ENCODE measurements at places on chromosomes 4 and X.

DNA sequence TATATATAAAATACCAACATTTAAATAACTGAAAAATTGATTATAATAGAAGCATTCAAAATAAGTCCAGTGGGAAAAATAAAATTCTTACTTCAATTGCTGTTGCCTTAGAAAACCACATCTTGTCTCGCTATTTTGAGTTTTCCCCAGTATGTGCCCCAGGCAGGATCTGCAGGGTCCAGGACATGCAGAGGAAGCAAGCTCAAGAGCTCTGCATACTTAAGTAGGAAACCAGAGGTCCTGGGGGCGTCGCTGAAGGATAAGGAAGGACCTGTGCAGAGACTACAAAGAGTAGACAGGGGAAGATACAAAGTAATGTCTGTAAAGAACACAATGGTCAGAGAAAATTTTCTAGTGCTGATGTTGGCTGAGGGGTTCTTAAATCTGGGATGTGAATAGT, 310.5 kb upstream of the EMCN start:
- no peak for DNase-seq

- no peak for DNase-seq
These were observed 165.3 kb upstream of the BCOR start for GRCh38 chrX:40263014-40263560.

DNA sequence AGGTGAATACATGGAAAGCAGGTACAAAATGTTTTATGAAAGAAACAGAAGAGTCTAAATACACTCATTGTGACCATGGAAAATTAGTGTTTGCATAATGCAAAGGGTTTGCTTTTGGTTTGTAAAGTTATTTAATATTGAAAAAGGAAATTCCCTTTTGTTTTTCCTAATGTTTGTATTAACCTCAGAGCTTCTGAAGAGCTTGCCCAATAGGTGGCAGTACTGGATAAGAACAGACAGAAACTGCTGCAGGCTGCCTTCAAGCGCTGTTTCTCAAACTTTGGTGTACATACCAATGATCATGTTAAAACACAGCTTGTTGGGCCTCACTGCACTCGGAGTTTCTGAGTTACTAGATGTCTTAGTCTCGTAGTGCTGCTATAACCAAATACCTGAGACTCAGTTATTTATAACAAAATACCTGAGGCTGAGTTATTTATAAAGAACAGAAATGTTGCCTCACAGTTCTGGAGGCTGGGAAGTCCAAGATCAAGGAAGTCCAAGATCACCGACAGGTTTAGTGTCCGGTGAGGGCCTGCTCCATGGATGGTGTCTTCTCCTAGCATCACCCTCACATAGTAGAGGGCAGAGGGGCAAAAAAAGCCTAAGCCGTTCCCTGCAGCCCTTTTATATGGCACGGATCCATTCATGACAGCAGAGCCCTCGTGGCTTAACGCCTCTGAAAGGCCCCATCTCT, 54.2 kb downstream of the SUPT20HL2 start:
- peak; percentile 12 for DNase-seq

DNA sequence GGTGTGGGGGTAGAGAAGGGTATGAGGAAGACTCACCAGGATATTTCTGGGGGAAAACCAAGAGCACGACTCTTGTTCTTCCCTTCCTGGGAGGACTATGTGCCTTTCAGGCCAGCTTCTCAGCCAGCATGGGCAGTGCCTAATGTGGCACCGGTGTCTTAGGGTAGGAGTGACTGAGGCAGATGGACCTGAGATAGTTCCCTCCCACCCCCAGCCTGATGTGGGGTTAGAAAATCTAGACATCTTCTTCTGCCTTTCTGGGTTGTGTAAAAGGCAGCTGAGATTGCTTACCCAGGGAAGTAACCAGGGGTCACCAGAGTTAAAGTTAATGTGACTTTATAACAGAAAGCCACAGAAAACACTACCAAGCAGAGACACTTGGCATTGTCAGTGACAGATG, 127.3 kb downstream of the TMA16 start:
- no peak for DNase-seq

- DNase-seq, result no peak
These were observed 21.8 kb upstream of the PIN4 start for GRCh38 chrX:72159769-72160168.

GRCh38 chr4:44928785-44929184, 202.4 kb upstream of the GNPDA2 start:
- DNase-seq, result no peak

DNA sequence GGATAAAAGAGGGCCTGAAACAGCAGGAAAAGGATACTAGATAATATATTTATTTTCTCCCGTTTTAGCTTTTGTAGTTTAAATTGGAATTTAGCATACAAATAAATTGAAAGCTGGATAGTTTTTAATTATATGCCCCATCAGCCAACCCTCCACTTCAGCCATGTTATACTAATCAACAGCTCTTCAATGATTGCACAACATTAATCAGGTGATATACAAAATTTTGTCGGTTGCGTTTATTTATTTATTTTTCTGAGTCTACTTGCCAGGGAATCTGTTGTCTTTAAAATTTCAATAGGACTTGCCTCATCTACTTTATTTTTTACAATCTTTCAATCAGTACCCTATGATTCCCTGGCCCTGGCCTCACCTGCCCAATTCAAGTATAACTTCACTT, 12.1 kb downstream of the DGKK start:
- no peak for DNase-seq

DNA sequence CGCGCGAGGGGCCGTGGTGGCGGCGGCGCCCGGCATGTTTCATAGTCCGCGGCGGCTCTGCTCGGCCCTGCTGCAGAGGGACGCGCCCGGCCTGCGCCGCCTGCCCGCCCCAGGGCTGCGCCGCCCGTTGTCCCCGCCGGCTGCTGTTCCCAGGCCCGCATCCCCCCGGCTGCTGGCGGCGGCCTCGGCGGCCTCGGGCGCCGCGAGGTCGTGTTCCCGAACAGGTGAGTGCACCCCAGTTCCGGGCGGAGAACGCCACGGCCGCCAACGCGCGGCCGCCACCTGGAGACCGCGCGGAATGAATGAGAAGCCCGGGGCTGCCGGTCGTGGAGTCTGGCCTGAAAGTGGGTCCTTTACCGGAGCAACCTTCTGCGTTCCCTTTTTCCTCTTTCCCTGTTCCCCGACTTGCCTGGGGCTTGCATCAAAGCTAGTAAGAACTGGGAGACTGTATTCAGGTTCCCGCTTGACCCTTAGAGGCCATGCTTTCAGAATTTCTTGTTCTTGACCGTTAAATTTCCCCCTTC, 429 bp downstream of the NOCT start:
- no peak for DNase-seq

- no peak for DNase-seq
These were observed 175.3 kb downstream of the TSPAN5 start for GRCh38 chr4:98482847-98483806.

- no peak for DNase-seq
These were observed 54.2 kb downstream of the MOSPD2 start for GRCh38 chrX:14927401-14927800.

DNA sequence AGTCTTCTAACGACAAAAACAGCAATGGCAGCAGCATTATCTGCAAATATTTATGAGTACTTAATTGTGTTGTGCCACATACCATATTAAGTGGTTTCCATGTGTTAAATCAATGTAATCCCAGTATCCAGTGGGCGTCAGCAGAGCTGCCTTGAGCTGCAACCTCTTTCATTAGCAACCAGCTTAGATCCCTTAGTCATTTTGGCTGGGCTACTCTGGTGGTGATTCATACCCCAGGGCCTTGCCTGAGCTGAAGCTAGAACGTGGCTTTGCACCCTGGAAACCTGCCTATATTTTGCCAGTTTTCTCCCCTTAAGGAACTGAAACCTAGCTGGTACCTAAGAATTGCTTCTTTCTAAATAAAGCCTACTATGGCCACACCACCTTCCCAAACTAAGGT, 474.3 kb upstream of the FTHL17 start:
- no peak for DNase-seq
